ENCODE measurements at places on chromosomes 11 and 22.
A peak's percentile ranks its signal among the peaks of the same experiment; 100 is the strongest.

DNA sequence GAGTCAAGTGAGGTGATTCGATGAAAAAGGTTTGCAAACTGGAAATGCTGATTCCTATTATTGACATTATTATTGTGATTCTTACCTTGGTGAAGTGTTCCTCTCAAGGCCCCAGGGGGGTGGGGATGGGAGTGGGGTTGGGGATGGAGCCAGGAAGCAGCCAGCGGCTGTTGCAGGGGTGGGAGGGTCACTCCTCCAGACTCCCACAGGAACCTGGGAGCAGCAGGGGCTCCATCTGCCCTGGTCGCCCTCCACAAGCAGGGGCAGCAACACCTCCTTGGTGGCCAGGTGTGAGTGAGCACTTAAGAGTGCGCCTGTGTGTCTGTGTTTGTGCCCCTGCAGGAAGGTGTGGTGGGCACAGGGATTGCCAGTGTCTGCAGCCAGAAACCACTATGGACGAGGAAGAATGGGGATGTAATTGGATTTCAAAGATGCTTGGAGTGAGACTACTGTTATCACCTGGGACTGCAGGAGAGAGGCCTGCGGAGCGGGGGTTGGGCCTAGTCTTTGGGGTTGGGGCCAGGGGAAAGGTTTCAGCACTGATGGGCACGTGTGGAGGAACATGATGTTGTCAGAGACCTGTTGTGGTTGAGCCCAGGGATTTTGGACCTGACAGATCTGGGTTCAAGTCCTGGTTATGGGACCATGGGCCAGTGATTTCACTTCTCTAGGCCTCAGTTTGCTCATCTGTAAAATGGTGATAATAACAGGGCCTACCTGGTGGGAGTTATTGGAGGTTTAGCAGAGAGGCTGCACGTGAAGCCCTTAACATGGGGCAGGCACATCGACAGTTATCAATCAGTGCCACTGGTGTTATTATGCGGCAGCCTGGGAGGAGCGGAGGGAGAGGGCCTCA, 3.6 kb upstream of the TP53I11 start:
- DNase-seq: no peak

DNA sequence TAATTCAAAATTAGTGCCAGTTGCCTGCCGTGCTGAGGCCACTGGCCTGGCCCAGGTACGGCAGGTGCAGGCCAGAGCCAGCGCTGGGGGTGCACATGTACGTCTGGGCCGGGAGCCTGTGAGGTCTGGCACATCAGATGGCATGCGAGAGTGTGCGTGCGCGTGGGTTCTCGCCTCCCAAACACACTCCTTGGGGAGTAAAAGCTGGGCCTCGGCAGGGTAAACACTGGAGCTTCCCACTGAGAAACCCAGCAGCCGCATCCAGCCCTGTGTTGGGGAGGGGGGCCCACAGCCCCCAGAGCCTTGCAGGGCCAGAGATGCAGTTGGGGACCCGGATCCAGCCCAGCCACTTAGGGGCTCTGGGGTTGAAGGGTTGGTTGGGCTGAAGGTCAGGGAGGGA, 37.8 kb downstream of the FLRT1 start:
- DNase-seq: no peak

GRCh38 chr11:22337596-22338485, at the start of gene SLC17A6:
SLC17A6 (plus strand) TSS chr11:22338381; CDS start chr11:22338534, 153 bp downstream.
- DNase-seq: peak; percentile 4

GRCh38 chr11:120249279-120250262, 9.6 kb downstream of the POU2F3 start:
- DNase-seq: no peak

DNA sequence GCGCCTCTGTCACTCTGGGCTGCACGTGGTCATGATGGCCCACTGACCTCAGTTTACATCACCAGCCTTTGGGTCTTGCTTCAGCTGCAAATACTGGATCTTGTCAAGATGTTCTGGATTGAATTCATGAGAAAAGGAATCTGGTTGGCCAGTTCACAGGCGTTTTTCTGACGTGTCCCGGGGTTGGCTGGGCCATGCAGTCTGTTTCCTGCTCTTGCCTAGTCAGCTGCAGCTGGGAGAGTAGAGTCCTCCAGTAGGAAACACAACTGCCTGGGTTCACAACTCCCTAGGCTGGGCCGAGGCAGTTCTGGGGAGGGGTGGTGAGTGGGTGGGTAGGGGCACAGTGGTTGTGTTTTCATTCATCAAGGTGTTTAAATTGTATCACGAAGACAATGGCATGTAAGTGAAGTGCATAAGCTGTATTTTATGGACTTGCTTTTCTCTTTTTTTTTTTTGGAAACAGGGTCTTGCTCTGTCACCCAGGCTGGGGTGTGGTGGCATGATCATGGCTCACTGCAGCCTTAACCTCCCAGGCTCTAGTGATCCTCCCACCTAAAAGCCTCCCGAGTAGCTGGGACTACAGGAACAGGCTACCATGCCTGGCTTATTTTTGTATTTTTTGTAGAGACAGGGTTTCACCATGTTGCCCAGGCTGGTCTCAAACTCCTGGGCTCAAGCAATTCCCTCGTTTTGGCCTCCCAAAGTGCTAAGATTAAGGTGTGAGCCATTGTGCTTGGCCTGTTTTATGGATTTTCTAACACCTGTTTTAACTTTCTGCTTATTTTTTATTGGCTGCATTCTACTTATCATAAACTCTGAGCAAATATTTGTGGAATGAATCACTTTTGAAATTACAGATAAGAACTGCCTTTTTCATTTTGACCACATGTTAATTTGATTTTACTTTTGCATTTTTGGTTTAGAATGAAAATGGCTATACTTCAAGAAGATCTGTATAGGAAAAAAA, 54.0 kb upstream of the PITPNB start:
- DNase-seq: no peak

- DNase-seq: peak; percentile 82
These were observed 365.7 kb upstream of the CADM1 start for GRCh38 chr11:115869780-115870431.
